D341Med (cell line): ENCODE measurements at places on chromosomes 16 and 17.

DNA sequence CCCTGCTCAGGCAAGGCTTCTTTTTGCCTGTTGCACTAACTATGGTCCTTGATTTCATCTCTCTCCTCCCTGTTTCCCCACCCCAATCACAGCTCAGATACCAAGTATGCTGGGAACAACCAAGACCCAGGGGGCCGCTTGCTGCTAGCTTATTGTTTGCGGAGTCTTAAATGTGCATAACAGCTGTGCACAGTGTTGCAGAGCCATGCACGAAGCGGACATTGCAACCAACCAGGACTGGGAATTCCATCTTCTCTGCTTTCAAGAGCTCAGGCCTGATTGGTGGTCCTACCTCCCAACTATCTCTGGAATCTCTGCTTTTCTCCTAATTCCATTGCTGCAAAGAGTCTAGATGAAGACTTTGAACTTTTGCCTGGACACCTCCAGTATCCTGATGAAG is 281.3 kb upstream of the TNRC6C start:
- no peak for DNase-seq

DNA sequence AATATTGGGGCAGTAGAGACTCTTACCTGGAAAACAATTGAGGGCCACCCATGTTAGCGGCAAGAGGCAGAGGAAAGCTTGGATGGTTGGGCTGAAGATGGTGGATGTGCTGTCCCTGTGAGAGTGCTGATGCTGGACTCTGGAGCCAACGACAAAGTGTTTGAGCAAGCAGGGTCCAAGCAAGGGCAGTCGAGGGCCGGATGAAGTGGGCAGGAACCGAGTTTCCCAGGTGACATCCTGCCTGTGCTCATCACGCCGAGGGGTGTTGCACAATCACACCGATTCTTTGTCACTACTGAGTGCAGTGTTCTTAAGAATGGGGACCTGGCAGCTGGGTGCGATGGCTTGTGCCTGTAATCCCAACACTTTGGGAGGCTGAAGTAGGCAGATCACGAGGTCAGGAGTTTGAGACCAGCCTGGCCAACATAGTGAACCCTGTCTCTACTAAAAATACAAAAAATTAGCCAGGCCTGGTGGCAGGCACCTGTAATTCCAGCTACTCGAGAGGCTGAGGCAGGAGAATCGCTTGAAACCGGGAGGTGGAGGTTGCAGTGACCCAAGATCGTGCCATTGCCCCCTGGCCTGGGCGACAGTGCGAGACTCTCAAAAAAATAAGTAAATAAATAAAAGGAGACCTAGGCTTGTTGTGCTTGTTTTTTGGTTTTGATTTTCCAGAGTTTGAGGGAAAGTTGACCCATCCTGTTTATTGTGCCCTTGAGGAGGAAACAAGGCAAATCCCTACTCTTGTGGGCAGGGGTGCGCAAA is 6.1 kb downstream of the PYCARD start:
- no peak for DNase-seq

GRCh38 chr16:85908889-85909589 is 10.1 kb downstream of the IRF8 start:
- DNase-seq = no peak

DNA sequence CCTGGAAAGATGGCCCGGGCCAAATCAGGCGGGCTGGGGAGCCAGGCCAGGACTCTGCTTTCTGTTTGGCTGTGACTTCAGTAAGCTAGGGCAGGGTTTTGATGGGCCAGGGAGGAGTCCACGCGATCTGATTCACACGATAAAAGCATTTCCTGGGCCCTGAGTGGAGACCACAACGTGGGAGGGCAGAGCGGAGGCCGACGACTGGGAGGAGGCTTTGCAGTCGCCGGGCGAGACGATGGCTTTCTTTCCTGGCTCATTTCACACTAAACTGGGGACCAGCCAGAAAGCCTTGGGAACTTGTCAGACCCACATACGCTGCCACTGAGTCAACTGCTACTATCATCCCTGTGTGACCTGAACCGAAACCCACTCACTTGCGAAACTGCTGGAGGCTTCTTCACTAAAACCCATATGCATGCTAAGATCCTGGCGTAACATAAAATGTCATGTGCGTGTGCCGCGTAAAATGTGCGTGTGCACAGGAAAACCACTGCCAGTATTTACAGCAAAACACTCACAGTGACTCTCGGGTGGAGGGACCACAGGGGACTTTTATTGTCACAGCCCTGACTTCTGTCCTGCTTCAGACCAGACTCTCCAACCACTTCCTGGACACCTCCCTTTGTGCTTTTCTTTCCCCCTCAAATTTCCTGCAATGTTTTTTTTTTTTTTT is 14.2 kb upstream of the RHBDF2 start:
- no peak for DNase-seq

DNA sequence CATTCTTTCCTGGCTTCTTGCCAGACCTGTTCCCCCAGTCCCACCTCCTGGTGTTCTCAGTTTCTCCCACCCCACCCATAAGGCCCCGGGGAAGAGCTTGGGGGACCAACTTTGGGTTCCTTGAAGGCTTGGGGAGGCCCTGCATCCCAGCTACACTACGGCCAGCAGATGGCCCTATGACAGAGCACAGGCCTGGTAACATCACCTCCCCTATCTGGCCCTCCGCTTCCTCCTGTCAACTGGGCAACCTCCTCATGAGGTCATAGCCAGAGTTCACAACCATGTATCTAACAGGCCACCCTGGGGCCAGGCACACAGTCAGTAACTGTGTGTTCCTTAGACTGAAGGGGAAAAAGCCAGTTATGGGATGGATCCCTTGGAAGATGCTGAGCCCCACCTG is 31.4 kb downstream of the MYO15A start:
- DNase-seq = no peak

- no peak for DNase-seq
Observed at GRCh38 chr17:27631411-27631760, 398 bp downstream of the LGALS9 start.

DNA sequence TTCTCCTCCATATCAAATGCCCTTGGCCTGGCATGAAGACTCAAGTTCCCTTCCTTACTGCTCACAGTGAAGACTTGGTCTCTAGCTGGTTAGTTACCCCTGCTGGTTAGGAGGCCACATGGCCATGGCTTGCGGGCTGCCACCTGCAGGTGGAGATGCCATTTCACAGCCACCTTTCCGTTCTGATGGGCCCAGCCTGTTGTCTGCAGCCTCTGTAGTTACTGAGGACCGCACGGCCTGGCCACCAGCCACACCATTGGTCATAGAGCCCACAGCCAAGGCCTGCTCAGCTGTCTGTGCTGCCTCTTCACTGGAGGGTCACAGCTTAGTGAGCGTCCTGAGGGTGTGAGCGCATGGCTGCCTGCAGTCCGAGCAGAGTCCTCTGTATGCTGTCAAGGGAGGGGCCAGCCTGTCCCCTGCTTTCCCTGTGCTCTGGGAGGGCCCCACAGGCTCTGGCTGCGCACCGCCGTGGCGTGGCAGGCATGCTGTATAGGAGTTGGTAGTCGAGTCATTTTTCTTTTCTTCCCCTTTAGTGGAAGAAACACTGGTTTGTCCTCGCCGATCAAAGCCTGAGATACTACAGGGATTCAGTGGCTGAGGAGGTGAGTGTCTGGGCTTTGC is 59.2 kb downstream of the PLD6 start:
- DNase-seq = peak; percentile 52

DNA sequence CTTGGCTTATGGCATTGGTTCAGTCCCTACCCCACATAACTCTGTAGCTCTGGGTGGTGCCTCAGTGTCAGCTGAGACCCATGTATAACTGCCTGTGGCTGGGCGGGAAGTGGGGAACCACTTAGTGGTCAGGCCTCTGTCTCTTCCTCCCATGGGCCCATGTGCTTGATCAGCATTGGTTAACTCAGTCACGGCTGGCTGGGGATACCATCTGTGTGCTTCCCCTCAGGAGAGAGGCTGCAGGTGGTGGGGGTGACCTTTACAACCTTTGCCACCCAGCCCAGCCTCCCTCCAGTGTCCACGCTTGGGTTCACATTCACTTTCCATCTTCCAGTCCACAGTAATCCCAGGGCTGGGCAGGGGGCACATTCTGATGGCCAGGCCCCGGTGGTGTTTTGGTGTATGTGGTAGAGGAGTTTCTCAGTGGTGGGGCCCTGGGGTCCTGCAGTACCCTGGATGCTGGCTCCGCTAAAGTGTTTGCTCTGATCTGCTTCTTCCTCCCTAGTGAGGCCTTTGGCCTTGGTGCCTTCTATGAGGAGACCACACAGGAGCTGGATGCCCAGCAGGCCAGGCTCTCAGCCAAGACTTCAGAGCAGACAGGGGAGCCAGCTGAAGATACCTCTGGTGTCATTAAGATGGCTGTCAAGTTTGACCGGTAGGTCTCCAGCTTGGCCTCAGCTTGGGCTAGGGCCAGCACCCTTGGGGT is 10.2 kb upstream of the NFATC3 start:
- no peak for DNase-seq

GRCh38 chr17:35164716-35165115 is 17.1 kb downstream of the UNC45B start:
- no peak for DNase-seq

GRCh38 chr16:9095171-9095570 is 3.7 kb downstream of the HAPSTR1 start:
- no peak for DNase-seq

DNA sequence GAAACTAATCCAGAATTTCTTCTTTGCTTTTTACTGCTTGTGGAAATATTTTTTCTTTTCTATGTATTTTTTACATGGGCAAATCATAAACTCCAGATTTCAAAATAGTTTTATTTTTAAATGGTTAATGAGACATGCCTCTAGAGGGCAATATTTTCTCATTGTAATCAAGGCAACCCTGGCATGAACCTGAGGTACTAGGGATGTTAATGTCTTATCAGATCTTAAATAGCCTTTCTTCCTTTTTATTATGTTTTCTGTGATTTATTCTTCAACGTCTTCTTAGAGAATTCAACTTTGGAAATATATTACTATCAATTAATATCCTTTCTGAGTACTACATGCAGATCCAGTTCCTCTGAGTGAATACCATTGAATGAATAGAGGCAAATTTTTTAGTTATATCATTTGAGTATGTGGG is 324.7 kb downstream of the BCAS3 start:
- DNase-seq = peak; percentile 46

GRCh38 chr17:41762841-41763240 is 23.7 kb downstream of the JUP start:
- no peak for DNase-seq

GRCh38 chr17:4163951-4164350 is 21.0 kb downstream of the CYB5D2 start:
- DNase-seq = no peak

GRCh38 chr16:87360862-87361610 is 22.5 kb downstream of the FBXO31 start:
- DNase-seq = no peak

DNA sequence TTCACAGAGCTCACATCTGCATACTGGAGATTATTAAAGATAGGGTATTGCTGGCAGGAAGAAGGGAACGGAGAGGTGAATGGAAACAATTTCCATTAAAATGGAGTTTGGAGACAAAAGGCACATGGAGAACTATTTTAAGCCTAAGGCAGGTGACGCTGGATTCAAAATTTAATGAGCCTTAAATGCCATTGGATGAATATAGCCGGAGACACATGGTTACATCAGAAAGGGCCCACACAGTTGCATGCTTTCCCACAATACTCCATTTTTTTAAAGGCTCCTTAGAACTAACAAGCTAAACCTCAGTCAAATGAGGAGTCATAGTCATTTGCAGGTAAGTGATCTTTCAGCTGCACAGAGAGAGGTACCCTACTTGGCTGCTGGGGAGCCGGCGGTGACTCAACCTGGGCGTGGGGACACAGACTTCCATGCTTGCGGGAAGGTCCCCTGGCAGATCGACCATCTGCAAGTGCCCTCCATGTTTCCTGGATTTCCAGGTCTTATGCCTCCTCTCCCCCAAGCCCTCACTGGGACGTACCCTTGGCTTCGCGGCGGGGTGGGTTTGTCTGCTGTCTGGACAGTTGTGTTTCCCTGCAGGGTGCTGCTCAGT is 259.2 kb downstream of the CBLN1 start:
- DNase-seq = no peak

GRCh38 chr16:59252317-59252716 is 518.2 kb upstream of the GOT2 start:
- DNase-seq = no peak

GRCh38 chr16:21991621-21992020 is 9.3 kb downstream of the PDZD9 start:
- DNase-seq = no peak

DNA sequence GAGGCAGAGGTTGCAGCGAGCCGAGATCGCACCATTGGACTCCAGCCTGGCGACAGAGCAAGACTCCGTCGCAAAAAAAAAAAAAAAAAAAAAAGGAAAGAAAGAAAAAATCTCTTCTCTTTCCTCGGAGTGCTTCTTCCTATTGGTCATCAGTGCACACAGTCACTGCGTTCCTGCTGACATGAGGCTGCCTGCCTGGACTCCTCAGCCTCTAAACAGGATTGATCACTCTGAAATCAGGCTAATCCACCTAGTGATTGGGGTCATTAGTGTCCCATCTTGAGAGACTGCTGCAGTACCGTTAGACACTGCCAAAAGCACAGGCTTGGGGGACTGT is 30.8 kb downstream of the PLCD3 start:
- DNase-seq = peak; percentile 34

DNA sequence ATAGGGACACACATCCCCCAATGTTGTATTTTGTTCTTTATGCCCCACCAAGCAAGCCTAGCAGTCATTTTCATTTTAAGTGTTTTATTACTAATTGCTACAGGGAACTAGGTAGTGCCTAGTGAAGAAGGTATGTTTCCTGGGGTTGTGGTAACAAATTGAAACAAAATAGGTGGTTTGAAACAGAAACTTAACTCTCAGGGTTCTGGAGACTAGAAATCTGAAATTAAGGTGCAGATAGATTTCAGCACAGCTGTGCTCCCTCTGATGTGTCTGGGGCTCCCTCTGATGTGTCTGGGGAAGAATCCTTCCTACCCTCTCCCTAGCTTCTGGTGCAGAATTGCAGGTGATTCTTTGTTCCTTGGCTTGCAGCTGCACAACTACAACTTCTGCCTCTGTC is 390.1 kb downstream of the ZFHX3 start:
- no peak for DNase-seq

- no peak for DNase-seq
Observed at GRCh38 chr17:76502341-76503211, 1.4 kb upstream of the RHBDF2 start.

DNA sequence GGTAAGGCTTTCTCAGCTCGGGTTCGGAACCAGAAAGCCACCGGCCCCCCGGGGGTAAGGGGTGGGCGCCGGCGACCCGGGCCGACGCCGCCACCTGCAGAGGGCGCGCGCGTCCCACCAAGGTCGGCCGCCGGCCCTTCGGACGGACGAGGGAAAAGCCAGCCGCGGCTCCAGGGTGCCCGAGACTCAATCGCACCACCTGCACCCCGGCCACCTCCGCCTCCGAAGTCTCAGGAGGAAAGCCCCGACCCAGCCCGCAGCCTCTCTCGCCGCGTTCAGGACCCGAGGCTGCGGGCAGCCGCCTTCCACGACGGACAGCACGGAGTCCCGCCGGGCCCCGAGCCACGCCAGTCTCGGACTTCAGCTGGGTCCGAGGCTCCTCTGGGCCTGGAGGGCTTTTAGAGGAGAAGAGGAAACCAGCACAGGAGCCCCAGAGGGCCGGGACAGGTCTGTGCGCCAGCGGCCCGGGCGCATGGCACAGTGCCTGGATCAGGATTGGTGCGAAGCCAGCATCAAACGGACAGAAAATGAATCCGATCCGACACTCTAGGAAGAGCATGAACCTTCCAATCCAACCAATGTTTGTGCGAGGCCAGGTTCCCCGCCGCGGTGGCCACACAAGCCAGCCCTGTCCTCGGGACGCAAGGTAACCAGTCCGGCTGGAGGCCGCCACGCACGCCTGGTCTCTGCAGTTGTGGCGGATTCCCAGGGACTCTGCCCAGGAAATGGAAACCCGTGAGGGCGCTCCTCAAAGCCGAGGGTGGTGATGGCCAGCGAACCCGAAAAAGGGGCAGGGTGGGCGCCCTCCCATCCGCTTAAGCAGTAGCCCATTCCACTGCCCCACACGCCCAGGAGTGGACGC is 6.7 kb downstream of the CBX8 start:
- peak; percentile 96 for DNase-seq
